Tracheal epithelial cell (primary cell): ENCODE measurements at places on chromosomes 3 and 15. TPM values are rescaled to one million over a fixed set of nuclear protein-coding genes. Genes with fewer than 3 reads are reported as not detected.

The GABPB1 gene
- total RNA-seq = 66.5 and 74.0 TPM in 2 replicates

The EOMES gene
- total RNA-seq = not detected in 2 replicates

The MRAS gene
- 1.7 and 14.2 TPM in 2 replicates for total RNA-seq

The ATP2B2 gene
- total RNA-seq = under 0.01 TPM in 1 of 2 replicates, not detected in the other

The SNX22 gene
- under 0.01 and 0.21 TPM in 2 replicates for total RNA-seq

The MUSTN1 gene
- not detected in 2 replicates for total RNA-seq

The POPDC2 gene
- total RNA-seq = not detected in 2 replicates

The TTC23 gene
- 15.9 and 16.2 TPM in 2 replicates for total RNA-seq

The IGSF11 gene
- total RNA-seq = not detected in 2 replicates

The CCDC191 gene
- 0.96 and 1.7 TPM in 2 replicates for total RNA-seq

The SLCO3A1 gene
- total RNA-seq = 3.9 and 4.0 TPM in 2 replicates

The PAQR5 gene
- 0.21 and 14.5 TPM in 2 replicates for total RNA-seq

The ASB14 gene
- total RNA-seq = not detected in 2 replicates

The KCNAB1 gene
- total RNA-seq = 0.21 and 0.24 TPM in 2 replicates

The CKMT1B gene
- total RNA-seq = 10.4 and 11.8 TPM in 2 replicates

The LRTM1 gene
- total RNA-seq = not detected in 2 replicates
